ENCODE measurements at places on chromosomes 11 and 22.

- DNase-seq: no peak
Observed at GRCh38 chr22:38455530-38456271, 702 bp upstream of the KCNJ4 start.

- no peak for DNase-seq
Observed at GRCh38 chr22:33921525-33922348, 1.5 kb upstream of the LARGE1 start.

DNA sequence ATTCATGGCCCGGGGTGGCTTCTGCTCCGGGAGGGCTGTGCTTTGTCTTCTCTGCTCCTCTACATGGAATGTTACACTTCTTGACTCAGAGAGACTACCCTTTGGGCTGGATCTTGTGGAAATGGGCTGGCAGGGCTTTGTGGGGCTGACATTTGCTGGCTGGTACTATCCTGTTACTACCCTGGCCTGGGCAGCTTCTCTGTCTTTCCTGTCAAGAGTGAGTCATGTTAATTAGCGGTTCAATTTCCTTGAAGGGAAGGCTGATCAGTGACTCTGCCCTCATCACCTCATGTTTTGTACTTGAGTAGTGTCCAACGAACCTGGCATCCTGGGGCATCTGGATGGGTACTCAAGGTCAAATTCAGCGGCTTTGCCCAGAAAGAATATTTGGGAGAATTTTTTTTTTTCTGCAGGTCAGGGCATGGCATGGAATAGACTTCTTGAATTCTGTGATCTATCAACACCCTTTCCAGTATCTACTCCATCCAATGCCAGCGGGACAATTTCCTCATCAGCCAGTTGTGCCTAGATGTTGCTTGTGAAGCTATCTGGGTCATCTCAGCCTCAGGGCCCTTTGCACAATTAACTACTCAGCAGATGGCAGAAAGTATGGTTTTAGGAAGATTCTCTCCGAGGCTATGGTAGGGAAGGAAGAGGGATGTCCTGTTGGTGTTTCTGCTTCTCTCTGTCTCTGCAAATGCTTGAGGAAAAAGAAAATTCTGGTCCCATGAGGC is 140.5 kb upstream of the PLET1 start:
- DNase-seq: no peak

DNA sequence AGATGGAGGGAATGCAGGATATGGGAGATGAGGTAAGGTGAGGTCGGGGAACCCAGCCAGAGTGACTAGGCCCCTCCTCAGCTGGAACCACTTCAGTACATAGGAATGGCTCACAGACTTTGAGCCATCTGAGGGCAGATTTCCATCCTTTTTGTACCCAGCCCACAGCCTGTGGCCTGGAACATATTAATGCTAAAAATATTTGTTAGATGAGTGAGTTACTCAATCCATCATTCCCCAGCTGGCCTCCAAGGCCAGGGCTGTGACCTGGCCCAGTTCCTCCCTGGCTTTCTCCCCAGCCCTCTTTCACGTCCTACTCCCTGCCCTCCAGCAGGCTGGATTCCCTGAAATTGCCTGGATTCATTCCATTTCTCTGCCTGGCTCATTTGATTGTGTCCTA is 57.2 kb upstream of the PRDM11 start:
- DNase-seq: no peak

- no peak for DNase-seq
Observed at GRCh38 chr11:40337118-40337517, 1122.3 kb downstream of the LRRC4C start.

- peak; percentile 63 for DNase-seq
Observed at GRCh38 chr11:59668188-59668949, 468 bp downstream of the PATL1 start.

GRCh38 chr11:64263021-64263946 is 12.0 kb downstream of the PLCB3 start:
- DNase-seq: no peak

DNA sequence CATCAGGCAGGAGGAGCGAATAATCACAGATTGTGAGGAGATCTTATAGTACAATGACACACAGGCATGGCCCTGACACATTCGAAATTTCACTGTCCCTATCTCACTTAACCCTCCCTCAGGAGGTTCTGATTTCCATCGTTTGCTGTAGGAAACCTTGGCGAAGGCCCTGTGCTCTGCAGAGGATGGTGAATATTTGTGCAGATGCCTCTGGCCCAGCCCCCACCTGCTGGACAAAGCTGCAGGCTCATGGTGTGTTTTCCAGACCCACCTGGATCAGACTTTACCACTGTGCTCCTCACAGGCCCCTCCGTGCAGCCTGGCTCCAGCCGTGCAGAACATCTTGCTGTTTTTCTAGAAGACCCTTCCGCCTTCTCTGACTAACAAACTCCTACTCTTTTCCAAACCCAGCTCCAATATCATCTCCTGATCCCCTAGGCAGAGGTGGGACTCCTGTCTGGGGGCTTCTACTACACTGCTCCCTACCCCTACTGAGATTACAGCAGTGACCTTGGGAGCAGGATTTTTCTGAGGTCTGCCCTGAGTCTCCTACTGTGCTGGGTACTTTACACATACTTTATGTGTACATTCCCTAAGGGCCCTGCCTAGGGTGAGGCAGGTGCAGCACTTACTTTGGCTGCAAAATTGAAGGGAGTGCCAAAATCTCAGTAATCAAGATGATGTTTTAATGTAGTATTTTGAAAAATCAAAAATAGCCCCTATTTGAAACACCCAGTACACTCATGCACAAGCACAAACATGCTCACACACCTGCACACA is 412.7 kb downstream of the SOX6 start:
- no peak for DNase-seq

- no peak for DNase-seq
Observed at GRCh38 chr11:130645164-130645842, 196.9 kb downstream of the ADAMTS15 start.

DNA sequence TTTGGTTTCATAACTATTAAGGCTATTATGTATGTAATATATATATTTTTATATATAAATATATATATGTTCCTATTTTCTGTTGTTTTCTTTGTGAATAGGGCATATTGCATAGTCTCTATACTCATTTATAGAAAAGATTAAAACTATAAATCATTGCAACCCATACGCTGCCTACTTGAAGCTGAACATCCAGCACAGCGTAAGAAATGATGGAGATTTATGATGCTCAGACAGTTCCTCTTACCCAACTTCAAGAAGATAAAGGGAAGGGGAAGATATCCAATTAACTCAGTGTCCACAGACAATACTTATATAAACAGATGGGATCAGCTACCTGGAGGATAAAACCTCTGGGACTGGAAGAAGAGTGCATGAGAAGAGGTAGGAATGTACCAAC is 791.7 kb downstream of the FAM181B start:
- no peak for DNase-seq

- DNase-seq: no peak
Observed at GRCh38 chr22:30044881-30045493, 35.3 kb upstream of the HORMAD2 start.

DNA sequence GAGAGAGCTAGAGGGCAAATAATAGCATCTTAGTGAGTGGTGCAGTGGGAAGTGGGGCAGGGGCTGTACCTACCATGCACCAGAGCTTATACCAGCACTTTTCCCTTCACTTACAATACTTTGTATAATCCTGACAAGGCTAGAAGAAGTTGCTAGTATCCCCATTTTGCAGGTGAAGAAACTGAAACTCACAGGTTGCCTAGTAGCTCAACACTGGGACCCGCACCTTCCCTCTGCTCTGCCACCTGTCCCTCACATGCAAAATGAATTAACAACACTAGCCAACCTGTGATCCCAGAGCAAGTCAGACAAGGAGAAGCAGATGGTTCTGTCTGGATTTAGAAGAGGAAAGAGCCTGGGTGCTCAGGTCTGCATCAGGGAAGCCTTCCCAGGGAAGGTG is 510.4 kb downstream of the BUD13 start:
- DNase-seq: no peak

DNA sequence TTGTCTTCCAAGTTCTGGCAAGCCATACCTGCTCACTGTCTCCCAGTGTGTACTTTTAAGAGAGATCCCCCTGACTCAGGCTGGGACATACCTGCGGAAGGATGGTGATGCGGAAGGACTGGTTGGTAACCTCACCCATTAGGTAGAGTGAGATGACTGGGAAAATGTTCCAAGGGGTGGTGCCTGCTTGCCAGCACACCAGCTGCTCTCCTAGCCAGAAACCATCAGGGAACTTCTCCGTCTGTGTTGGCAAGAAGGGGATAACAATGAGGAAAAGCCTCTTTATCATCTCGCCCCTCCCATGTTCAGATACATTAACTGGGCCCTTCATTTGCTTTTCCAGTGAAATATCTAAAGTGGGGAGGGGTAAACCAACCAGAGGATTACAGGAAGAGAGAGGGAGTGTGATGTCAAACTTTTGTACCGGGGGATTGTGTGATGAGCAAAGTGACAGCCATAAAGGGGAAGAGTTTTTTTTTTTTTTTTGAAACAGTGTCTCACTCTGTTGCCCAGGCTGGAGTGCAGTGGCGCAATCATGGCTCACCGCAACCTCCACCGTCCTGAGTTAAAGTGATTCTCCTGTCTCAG is at the start of gene BACE1-AS:
BACE1-AS (plus strand) TSS at position 538 of the 588 bp plus-strand sequence.
- DNase-seq: no peak

- no peak for DNase-seq
Observed at GRCh38 chr22:25900880-25901279, 158.9 kb downstream of the MYO18B start.

- peak; percentile 67 for DNase-seq
Observed at GRCh38 chr11:1832211-1832919, 2.4 kb upstream of the SYT8 start.

- DNase-seq: no peak
Observed at GRCh38 chr11:12420040-12420439, 42.7 kb downstream of the PARVA start.

DNA sequence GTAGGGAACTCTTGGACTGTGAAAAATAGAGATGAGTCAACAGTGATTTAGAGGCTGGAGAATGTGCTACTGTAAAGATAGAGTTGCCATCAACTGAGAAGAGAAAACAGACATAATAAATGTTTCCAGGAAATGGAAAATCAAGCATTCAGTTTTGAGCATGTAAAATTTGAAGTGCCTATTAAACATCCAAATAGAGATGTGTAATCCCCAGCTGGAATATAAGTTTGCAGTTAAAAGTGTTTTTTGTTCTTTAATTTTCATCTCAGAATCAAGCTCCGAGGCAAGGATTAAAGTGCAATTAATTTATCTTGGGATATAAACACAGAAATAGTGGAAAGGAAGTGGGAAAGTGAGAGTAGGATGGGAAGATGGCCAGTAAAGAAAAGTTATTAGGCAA is 666.0 kb upstream of the RAG2 start:
- DNase-seq: no peak

- DNase-seq: no peak
Observed at GRCh38 chr11:47366020-47366490, 12.3 kb downstream of the SPI1 start.

GRCh38 chr11:74980634-74981033 is 8.1 kb upstream of the NEU3 start:
- no peak for DNase-seq

DNA sequence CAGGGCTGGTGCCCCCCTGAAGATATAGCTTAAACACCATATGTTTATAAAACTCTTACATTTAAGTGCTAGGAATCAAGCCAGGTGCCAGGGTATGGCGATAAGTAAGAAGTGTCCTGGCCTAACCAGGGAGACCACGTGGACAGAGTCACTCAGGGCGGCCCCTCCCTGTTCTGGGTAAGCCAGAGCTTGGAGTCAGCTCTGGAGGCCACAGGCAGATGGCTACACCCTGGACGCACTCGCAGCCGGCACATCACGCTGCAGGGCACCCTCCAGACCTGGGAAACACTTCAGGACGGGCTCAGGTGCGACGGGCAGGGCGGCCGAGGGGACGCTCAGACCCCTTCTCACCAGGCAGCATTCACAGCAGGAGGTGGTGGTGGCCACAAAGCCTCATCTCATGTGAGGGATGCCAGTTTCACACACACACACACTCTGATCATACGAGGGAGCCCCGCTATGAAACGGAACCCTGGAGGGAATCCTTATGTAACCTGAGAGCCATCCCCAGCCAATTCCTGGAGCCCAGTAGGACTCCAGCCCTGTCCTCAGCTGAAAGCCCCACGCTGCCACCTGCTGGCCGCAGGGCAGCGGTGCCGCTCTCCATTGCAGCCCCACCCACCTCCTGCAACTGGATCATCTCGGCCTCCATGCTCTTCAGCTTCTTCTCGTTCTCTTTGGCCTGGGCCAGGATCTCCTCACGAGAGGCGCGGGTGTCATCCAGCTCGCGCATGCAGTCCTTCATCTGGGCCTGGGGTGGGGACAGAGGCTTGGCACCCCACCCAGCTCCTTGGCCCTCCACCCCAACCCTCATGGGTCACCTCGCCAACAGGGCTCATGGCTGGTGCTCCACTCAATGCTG is 33.4 kb downstream of the APOL1 start:
- peak; percentile 71 for DNase-seq

GRCh38 chr11:69487391-69487790 is 5.9 kb downstream of the LINC01488 start:
- no peak for DNase-seq
